Stimulated activated CD4-positive, alpha-beta T cell treated with anti-CD3 and anti-CD28 coated beads, TNF-alpha, amount 100 ng/mL, for 1 hour (primary cell): ENCODE measurements at places on chromosomes 2 and 18.

GRCh38 chr2:33267756-33268155 is 208.7 kb upstream of the RASGRP3 start:
- no peak for DNase-seq

DNA sequence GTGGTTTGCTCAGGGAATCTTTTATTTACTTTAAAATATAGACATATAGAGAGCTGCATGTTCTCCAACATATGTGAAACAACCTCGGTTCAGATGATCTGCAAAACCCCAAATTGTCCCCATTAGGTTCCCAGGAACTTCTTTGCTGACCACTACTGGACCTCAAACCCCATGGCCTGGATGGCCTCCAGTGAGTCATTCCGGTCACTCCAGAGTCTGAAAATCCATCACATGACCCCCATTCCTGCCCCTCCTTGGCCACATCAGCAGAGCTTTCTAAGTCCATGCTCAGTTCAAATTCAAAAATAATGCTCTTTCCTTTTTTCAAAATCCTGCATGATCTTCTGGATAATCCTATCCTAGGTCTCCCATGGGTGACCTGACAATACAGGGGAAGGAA is 271.0 kb downstream of the TNS1 start:
- DNase-seq = no peak

DNA sequence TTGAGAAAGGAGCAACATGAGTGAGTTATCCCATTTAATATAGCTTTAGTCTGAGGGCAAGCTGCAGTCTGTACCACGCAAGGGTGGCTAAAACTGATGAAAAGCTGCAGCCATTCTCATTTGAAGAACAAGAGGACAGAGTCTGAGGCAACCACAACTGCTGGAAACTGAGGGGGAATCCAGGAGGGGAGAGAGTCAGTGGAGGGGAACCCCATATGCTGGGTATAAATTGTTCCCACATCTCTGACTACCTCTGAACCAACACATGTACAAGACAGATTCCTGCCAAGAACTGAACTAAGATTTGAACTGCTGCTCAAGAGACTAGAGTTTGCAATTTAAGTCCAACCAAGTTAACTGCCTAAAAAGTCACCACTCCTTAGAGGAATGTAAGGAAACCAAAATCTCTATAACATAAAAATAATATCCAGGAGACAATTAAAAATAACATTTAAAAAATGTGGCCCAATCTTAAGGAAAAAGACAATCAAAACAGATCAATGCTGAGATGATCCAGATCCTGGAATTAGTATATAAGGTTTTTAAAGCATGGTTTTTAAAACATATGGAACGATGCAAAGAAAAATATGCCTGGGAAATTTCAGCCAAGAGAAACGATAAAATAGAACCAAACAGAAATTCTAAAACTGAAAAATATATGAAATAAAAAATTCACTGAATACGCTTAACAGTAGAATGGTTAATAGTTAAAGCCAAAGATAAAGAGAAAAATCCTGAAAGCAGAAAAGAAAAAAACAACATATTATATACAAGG is 11.2 kb downstream of the CWC22 start:
- DNase-seq = no peak

- no peak for DNase-seq
Measured at GRCh38 chr18:1244397-1245122, 339.9 kb downstream of the ADCYAP1 start.

DNA sequence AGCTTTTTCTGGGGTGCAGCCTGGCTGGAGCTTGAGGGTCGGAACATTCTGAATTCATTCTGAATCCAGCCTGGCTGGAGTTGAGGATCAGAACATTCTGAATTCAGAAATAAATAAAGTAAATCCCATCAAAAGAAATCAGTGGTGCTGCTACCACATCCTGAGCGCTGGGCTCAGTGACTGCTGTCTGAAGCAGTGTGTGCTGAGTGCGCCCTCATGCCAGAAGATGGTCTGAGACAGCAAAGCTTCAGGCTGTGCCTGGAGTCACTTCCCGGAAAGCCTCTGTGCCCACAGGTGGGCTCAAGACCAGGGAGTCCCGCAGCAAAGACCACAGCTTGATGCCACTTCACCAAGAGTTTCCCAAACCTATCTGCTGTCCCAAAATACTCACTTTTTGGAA is 187.9 kb downstream of the VAPA start:
- DNase-seq = no peak

DNA sequence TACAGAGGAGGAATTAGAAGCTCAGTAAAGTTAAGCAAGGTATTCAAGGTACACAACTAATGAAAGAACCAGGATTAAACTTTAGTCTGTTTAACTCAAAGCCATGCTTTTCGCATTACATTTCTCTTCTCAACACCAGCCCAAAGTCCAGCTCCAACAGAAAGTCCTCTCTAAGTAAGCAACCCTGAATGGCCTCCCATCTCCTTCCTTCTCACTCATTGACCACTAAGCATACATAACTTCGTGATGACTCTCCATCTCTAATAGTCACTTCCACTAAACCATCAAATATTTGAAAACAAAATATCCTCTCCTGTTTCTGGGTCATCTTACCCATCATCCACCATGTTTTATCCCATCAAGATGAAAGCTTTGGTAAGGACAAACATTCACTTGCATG is 219.8 kb downstream of the RAD51AP2 start:
- no peak for DNase-seq

GRCh38 chr18:79604205-79604912 is 75.2 kb upstream of the CTDP1 start:
- DNase-seq = no peak

- no peak for DNase-seq
Measured at GRCh38 chr2:72386288-72386687, 238.6 kb upstream of the CYP26B1 start.

- DNase-seq = no peak
Measured at GRCh38 chr2:37692711-37693110, 21.3 kb upstream of the CDC42EP3 start.

DNA sequence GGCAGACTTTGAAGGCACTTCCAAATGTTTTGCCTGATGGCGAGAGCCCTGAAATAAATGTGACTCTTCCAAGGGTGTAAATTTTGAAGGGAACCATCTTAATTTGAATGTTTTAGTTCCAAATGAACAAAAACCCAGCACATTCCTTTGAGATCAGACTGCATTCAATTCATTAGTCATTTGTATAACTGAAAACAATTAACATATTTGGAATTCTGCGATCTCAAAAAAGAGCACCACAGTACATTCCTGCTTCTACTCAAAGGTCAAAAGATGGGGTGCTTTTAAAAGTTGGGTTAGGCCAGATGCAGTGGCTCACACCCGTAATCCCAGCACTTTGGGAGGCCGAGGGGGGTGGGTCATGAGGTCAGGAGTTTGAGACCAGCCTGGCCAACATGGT is 38.2 kb upstream of the CHRNA1 start:
- DNase-seq = no peak

DNA sequence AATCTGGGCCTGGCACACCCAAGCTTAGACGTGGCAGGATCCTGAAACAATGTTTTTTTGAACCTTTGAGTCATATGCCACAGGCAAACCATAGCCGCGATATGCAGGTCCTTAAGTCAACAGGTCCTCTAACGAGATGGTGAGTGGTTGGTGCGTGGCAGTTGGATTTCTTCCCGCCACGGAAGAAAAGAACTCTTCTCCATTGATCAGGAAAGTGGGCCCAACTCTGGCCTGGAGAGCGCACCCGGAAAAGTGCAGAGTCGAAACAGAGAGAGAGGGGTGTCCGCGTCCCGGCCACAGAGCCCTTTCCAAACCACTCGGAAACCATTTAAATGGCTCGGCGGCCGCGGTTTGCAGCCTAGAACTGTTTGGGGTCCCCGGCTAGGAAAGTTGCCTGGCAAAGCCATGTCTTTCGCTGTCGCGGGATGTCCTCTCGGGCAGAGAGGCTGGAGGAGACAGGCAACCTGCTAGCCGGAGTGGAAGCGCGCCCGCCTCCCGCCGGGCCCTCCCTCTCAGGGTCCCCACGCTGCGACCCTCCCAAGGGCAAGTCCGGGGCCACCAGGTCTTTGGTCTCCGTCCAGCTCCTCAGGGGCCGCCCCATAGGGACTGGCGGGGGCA is 777 bp downstream of the GALNT3 start:
- DNase-seq = no peak

GRCh38 chr2:8629402-8629801 is 52.5 kb upstream of the ID2 start:
- DNase-seq = no peak

DNA sequence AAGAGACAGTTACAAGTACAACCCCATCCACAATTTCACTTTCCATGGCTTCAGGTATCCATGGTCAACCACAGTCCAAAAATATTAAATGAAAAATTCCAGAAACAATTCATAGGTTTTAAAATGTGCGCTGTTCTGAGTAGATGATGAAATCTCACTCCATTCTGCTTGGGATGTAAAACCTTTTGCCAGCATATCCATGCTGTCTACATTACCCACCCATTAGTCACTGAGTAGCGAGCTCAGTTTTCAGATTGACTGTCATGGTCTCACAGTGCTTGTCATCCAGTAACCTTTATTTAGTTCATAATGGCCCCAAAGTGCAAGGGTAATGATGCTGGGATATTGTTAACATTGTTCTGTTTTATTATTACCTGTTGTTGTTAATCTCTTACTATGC is 40.5 kb downstream of the SMAD4 start:
- no peak for DNase-seq

GRCh38 chr18:22204996-22205395 is 35.6 kb downstream of the GATA6 start:
- DNase-seq = no peak

GRCh38 chr2:72511906-72512305 is 313.9 kb downstream of the EXOC6B start:
- DNase-seq = no peak

DNA sequence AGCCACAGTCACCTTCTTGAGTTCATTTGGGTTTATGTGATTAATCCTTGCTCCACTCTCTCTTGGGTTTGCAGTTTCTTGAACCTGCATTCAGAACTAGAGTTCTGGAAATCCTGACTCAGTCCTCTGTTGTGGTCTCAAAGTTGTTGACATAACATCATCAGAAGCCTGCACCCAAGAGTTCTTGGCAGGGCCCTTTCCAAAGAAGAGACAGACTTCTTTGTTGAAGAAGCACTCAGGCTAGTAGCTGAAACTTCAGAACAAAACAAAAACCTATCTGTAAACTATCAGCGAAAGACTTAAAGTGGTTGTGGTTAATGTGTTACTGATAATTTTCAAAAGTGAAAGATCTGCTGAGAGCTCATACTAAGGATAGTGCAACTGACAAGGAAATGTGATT is 120.8 kb downstream of the FAM168B start:
- DNase-seq = no peak

- DNase-seq = no peak
Measured at GRCh38 chr18:9941660-9942059, 27.8 kb downstream of the VAPA start.

DNA sequence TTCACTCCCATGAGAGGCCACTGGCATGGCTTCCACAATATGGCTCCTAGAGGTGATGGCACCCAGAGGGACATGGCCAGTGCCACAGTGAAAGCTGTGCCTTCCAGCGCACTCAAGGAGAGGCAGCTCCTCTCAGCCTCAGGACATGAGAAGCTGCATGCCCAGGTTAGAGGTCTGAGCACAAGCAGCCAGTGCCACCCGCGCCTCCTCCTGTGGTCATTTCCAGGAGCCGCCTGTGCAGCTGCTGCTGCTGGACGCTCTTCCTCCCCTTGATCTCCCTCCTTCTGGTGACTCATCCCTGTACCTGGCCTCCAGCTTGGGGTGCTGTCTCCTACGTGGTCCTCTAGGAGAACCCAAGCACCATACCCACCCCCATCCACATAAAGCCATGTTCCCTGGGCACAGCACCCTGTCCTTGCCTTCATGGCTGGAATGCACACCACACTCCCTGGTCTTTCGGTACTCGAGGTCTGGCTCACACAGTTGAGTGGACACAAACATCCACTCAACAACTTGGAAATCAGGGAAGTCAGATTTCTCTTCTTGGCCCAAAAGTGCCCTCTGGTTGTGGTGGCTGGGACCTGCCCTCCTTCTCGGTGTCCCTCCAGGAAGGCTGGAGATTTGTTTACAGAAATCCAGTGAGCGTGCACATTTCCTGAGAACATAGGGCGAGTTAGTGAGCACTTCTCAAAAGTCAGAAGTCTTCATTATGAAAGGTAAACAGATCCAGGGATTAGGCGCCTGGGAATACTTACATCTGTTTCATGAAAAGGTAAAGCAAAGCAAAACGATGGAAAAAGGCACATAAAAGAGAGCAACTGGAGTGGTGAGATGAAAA is 96.7 kb downstream of the EIPR1 start:
- DNase-seq = no peak

- no peak for DNase-seq
Measured at GRCh38 chr2:212142631-212143030, 396.0 kb downstream of the ERBB4 start.

DNA sequence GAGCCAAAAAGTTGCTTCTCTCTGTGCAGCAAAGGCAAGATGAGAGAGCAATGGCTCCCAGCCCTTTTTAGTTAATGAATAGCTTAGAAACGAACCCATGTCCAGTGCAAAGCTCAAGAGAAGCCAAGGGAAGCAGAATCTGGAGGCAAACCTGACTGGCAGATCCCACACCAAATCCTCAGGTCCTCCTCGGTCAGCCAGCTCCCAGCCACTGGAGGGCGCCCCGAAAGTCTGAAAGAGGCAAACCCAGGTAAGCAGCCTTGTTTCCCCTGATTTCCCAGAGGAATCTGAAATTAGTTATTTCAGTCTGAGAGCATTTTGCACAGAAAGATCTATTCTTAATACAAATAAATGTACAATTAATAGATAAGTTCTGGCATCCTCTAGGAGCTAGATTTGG is 71.3 kb upstream of the PID1 start:
- DNase-seq = no peak
